ENCODE measurements at places on chromosomes 12 and 14.

DNA sequence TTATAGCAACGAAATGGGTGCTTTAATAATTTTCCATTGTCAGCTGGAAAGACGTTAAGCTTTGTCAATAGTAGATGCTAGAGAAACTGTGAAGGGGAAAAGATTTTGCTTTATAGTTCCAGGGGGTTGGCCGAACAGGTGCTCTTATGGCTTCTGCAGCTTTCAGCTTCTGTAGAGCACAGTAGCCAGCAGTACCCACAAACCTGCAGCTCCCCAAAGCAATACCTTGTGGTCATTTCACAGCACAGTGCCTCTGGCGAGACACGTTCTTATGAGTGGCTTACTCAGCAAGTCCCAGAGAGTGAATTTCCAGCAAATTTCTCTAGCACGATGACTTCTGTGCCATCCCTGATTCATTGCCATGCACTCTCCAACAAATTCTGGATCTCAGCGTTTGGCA lies 416.3 kb upstream of the ATP2B1 start:
- DNase-seq, result no peak

GRCh38 chr14:65291531-65291930 lies 121.0 kb upstream of the FUT8 start:
- DNase-seq, result no peak

DNA sequence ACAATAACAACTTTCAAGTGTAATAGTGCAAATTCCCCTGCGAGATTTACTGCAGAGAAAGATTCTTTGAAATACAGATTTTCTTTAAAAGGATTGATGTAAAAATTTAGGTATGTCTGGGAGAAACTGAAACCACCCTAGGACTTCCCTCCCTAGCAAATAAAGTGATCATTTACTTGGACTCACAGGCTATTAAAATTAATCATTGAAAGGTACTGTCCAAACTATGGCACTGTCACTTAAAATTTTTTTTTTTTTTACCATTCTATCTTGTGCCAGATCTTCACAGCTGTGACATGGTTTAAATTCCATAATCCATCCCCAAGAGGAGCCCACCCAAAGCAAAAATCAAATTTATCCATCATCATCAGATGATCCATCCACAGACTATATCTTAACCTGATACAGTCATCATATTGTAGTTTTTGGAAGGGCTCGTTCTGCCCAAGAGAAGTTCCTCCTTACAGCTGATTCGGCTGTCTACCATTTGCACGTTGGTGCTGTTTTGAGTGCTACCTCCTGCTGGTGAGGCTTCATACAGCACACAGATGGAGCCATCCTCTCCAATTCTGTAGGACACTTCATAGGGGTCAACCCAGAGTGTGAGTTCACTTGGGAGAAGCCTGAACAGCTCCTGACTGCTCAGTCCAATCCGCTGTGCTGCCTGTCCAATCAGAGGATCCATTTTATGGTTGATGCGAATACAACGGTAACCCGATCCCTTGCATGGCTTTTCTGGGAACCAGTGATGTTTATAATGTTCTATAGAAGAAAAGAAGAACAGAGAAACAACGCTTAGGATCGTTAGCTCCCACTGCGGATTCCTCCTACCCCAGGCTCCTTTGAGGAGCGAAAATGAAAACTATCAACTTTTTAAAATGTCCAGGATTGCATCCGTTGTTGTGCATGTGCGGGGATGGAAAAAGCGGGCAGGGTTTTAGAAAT lies 1.7 kb downstream of the BTG1 start:
- DNase-seq, result peak; percentile 96

GRCh38 chr14:51676549-51676948 lies 24.8 kb downstream of the FRMD6 start:
- DNase-seq, result no peak

DNA sequence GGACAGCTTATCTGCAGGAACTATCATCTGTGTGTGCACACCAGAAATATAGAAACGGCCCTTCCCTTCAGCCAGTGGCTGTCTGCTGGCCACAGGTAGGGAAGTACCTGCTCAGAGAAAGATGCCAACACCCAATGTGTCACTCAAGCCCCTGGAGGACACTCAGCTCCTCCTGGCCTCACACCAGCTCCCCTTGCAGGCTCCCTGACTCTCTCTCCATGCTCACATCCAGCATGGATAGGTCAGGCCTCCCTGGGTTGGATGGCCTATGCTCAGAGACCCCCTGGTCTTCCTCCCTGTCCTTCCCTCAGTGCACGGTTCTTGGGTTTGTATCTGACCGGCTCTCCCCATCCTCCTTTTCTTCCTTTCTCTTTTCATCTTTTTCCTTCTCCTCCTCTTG lies 202.1 kb downstream of the BCL11B start:
- DNase-seq, result no peak

- DNase-seq, result peak; percentile 86
These were observed at the start of gene PLBD1 for GRCh38 chr12:14567351-14568162. TSS of gene PLBD1 (minus strand) at chr12:14567883. CDS start at chr12:14567696, 187 bp downstream.

DNA sequence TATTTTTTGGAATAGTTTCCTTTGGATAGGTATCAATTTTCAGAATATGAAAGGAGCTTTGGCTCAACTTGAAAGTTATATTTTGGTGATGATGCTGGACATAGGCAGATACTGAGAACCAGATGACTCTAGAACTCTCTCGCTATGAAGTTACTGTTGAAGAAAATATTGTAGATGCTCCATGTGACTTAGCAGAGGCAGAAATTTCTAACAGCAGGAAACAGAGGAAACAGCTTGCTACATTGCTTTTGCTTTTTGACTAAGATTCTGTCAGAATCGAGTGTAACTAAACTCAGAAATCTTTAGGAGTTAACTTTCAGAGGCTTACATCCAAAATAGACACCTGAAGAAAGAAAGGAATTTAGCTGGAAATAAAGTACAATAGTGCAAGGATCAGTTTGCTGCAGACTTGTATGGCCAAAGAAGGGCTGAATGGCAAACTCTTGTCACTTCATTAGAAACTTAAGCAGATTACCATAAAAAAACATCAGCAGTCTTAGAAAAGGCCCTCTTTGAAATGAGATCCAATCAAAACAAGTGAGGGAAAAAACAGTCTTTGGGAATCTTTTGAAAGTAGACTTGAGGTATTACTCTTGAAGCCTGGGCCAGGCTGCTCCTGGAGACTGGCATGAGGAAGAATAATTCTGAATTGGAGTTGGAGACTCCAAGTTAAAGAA lies 911.8 kb downstream of the FSCB start:
- no peak for DNase-seq

- no peak for DNase-seq
These were observed 2.0 kb downstream of the ATN1 start for GRCh38 chr12:6929466-6930452.

- DNase-seq, result no peak
These were observed 153.4 kb downstream of the NUAK1 start for GRCh38 chr12:105985383-105985782.

DNA sequence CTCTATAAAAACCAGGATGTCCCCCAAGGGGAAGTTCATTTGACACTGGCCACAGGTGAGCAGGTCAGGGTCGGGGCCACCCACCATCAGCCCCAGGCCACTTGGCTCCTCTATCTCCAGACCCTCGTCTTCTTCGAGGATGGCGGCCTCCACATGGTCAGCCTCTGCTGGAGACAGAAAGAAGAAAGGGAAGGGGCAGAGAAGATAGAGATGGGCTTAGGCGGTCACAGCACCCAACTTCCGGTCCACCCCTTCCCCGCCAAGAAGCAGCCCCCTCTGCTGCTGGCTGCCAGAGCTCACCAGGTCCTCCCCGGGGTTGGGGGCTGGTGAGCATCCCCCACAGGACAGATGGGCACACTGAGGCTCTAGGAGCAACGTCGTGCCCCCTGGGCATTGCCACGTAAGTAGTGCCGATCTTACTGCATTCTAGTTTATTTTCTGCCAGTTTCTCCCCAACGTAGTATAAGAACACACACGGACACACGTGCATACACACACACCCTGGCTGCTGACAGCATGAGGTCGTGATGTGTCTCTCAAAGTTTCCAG lies 14.2 kb downstream of the BCL11B start:
- no peak for DNase-seq

DNA sequence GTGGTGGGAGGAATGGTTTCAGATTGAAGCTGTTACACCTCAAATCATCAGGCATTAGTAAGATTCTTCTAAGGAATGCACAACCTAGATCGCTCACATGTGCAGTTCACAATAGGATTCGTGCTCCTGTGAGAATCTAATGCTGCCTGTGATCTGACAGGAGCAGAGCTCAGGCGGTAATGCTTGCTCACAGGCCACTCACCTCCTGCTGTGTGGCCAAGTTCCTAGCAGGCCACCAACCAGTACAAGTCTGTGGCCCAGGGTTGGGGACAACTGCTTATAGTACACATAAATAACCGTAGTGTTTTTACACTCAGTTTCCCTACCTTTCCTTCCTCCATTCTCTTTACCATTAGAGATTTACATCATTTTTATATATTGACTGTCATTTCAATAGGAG lies 121.4 kb downstream of the SLCO1B3 start:
- DNase-seq, result no peak

DNA sequence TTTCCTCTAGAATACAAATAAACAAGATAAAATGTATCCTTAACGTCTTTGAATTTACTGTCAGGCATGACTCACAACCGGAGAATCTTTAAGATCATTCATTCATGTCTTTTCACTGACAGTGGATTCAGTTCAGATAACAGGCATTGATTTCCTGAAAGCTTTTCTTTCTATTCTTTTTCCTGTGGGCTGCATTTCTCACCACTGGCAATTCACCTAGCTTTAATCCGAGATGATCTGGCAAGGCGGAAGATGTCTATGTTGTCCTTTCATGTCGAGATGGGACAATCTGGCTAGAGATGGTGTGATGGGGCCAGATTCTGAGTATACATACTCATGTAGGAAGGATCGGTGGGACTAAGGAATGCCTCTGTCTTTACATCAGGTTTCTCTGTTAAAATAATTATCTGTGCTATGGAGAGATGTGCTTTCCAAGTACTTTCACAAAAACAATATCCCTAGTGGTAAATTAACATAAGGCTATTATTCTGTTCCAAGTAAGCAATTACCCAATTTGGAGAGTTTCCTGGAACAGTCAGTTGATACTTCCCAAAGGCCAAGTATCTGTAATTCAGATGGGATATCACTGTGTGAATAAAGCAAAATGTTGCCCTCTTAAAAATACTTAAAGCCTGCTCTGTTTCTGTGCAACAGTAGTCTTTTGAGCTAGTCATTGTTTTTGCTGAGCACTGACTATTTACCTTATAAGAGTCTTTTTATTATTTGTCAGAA lies 17.8 kb downstream of the ACSS3 start:
- no peak for DNase-seq

- no peak for DNase-seq
These were observed 29.7 kb downstream of the RAD9B start for GRCh38 chr12:110531741-110532333.

- no peak for DNase-seq
These were observed 54.9 kb downstream of the VWF start for GRCh38 chr12:6069437-6070093.

- no peak for DNase-seq
These were observed 102.4 kb downstream of the PPM1H start for GRCh38 chr12:62832558-62832957.

GRCh38 chr12:98885778-98886177 lies 240.7 kb downstream of the APAF1 start:
- DNase-seq, result no peak

DNA sequence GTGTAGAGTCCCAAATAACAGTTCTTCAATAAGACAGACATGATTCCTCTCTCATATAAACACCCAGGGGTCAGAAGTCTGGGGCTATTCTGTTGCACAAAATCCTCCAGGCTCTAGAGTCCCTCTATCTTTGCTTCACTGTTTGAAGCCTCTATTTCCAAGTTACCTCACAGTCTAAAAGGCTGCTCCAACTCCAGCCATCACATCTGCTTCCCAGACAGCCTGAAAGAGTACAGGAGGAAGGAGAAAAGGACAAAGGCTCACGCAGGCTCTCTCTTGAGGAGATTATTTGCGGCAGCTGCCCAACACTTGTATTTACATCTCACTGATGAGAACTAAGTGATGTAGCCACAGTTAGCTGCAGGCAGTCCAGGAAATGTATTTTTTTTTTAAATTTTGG lies 6.4 kb downstream of the PAPLN start:
- DNase-seq, result no peak

DNA sequence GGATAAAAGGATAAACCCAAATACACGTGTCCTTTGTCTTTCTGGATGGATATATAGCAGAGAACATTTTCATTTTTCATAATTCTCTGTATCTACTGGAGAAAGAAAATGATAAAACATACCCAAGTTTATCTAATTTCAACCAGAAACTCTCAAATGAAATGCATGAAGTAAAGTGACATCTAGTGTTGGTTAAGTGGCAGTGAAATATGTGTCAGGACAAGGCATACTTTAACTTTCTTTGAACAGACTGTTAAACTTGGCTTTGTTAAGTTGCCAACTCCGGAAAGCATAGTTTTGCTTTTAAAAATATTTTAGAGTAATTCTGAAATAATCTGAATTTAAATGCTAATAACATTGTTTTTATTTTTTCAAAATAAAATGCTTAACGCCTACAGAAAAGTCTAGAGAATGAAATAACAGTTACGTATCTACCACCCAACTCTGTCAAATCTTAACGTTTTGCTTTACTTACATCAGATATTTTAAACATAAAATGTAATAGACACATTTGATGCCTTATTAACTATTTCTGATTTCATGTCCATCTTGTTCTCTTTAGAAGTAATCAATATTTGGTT lies 25.2 kb upstream of the NTN4 start:
- DNase-seq, result peak; percentile 51
